ENCODE measurements at places on chromosomes 1 and 21.

GRCh38 chr1:203173011-203173555 lies 2.5 kb downstream of the MYBPH start:
- DNase-seq, result no peak

GRCh38 chr1:106960412-106960811 lies 96.1 kb upstream of the PRMT6 start:
- no peak for DNase-seq

DNA sequence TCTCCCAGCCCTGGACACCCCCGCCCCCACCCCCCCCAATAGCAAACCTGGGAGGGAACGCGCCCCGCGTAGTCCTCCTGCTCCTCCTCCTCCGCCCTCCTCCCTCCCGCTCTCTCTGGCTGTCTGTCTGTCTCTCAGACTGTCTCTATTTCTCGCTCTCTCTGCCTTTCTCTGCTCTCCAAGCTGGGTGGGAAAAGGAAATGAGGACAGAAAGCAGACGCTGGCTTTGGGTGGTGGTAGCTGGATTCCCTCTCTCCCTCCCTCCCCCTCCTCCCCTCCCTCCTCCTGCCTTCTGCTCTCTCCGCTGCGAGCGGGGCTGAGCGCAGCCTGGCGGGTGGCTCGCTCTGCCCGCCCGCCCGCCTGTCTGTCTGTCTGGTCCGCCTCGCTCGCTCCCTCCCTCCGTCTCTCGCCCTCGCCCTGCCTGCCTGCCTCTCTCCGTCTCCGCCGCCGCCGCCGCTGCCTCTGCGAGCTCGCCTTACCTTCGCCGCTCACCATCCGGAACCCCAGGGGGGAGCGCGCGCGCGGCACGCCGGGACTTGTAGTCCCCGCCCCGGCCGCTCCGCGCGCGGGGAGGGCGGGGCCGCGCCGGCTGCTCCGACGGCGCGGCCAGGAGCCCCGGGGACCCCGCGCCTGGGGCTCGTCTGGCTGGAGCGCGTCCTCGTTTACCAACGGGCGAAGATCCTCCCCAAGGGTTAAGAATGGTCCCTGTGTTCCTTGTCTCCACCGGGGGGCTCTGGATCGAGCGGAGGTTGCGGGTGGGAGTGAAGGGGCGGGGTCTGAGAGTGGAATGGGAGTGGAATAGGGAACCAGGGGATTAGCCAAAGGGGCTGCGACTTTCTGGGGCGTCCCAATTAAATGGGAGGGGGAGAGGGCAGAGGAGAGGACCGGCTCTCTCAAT lies at the start of gene AHDC1:
Gene AHDC1, minus strand, starts transcription at position 464 of the 898 bp plus-strand sequence. CDS start 52,029 bp downstream, outside the sequence.
- DNase-seq, result peak; percentile 93

DNA sequence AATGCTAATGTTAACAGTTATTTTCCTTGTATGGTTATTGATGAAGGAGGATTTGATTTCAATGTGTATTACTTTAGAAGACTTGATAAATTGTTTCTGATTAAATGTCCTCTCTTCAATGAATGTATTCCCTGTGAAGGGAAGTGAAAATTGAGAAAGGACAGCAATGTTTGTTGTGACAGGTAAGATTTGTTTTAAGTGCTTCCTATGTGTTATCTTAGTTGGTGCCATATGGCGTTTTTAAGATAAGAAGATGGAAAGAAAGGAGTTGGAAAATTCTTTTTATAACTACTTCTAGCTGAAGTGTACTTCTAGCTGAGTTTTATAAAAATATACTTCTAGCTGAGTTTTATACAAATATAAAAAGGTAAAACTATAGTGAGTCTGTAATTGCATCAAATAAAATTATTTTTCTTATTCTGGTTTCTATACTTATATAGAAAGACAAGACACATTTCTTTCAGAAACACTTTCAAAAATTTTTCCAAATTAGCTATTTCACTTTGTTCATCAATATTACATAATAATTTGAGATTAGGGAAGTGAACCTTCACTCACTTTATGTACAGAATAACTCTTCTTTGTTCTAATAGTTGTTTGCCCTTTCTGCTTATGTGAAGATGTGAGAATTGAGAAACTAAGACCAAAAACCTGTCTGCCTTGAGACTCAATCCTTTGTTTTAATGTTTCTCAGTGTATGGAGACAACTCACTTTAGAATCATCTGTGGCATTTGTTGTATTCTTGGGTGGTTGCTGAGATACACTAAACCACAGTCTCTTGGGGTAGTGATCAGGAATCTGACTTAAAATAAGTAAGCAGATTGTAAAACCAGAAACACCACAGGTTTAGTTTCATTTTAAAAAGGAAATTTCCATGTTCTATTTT lies 382.9 kb upstream of the B3GALT2 start:
- DNase-seq, result no peak

DNA sequence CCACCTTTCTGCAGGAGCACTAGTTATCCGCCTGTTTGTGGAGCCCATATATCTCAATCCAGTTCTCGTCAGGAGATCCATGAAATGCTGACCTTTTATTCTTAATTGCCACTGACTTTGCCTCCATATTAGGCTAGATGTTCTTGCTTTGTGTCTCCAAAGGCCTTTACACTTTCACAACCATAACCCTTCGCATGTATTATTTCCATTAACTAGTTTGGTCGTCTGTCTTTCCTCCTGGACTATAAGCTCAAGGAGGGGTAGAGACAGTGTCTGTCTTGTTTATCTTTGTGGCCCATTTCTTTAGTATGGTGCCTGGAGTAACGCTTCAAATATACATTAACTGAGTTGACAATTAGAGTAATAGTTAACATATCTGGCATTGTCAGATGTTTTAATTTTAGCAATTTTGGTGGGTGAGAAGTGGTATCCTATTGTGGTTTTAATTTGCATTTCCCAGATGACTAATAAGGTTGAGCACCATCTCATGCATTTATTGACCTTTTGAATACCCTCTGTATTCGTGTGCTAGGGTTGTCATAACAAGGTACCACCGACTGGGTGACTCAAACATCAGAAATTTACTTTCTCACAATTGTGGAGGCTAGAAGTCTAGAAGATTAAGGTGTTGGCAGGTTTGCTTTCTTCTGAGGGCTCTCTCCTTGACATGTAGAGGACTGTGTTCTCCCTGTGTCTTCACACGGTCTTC lies 21.7 kb upstream of the IL12RB2 start:
- DNase-seq, result no peak

- DNase-seq, result no peak
Measured at GRCh38 chr1:230632273-230632873, 9.9 kb upstream of the COG2 start.

DNA sequence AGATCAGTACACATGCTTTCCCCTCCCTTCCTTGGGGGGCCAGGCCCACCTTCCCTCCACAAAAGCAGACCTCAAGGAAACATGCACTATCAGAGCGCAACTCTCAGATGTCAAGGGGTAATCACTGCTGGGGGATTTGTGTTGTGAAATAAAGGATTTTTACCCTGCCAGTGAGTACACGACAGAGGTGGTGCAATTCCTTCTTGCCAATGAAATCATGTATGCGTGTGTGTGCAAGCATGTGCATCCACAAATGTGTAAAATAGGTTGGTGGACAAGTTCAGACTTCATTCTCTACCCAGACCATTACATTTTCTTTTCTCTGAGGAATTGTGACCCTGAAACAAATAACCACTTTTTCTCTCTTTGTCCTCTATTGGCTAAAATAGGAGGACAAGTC lies 9.8 kb upstream of the NOS1AP start:
- no peak for DNase-seq

DNA sequence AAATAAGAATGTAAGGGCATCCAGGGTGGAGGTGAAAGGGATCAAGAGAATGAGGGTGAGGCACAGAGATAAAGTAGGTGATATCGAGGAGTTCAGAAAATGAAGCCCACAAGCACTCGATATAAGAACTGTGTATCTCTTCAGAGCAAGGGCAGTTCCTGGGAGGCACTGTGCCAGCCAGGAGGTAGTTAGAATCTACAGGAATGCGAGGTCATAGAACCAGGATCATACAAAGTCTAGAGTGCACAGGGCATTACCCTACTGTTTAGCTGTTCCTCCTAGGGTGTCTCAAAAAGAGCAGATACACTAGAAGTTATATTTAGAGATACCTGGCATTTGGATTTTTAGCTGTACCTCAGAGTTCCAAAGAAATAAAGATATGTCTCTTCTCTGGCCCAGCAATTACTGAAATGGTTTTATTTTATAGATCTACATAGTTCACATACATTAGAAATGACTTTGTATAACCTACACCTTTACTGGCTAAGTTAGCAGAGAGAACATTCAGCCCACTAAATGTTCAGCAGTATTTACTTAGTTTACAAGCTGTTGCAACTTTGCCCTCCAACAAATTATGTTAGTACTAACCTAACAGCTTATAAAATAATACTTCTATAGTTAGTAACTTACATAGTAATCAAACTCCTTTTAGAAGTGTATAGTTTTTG lies 1.6 kb downstream of the OVAAL start:
- DNase-seq, result no peak

GRCh38 chr21:42332557-42333317 lies 17.5 kb upstream of the TFF3 start:
- no peak for DNase-seq

DNA sequence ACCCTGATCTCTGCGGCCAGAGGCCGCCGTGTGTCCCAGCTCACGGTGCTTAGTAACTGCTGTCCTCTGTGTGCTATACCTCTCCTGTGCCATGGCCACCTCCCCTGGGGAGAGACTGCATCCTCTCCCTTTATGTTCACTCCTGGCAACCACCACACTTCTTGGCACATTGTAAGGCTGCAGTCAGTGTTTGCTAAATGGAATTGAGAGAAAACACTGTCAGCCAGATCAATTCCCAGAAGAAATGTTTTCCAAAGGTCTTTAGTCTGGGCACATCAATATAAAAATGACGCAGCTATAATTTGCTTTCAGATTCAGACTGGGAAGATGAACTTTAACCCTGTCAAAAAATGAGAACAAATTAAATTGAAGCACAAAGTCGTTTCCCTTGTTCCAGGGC lies 96.8 kb downstream of the BEND5 start:
- no peak for DNase-seq

DNA sequence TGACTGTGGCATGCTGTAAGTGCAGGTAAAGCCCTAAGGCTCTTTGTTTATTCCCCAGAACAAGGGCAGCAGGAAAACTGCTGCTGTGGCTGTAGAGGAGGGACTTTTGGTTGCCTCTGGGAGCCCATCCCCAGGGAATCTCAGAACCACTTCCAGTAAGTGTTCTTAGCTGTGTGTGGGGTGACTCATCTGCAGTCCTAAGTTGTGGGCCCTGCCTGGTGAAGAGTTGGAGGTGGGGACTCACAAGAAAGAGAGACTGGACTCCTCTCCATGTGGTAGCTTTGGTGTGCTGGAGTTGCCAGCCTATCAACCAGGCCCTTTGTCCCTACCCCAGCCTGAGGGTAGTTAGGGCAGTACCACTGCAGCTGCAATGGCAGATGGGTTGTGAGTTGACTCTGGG lies 24.0 kb upstream of the DENND1B start:
- DNase-seq, result no peak

- DNase-seq, result no peak
Measured at GRCh38 chr1:75672528-75673393, 51.7 kb upstream of the ACADM start.

- DNase-seq, result no peak
Measured at GRCh38 chr1:212669102-212669501, 30.5 kb downstream of the BATF3 start.

Data from left hindlimb (tissue), 1 donor.